ENCODE measurements at places on chromosomes 12 and 14.

GRCh38 chr14:78610994-78611393 lies 440.8 kb downstream of the NRXN3 start:
- no peak for DNase-seq

DNA sequence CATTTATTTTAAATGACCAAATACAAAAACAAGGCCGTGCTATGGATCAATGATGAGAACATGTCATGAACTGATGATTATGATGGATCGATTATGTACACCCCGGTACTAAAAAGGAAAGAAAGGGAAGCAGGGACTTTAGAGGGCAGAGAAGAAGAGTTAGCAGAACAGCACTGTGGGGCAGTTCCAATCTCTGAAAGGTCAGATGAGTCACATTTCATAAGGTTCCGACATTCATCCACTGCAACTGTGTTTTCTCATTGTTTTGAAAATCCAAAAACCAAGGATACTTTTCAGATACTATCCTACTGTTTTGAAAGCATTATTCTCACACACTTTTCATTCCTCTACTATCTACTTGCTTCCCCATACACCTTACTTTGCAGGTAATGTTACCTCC lies 169.3 kb downstream of the STXBP6 start:
- no peak for DNase-seq

DNA sequence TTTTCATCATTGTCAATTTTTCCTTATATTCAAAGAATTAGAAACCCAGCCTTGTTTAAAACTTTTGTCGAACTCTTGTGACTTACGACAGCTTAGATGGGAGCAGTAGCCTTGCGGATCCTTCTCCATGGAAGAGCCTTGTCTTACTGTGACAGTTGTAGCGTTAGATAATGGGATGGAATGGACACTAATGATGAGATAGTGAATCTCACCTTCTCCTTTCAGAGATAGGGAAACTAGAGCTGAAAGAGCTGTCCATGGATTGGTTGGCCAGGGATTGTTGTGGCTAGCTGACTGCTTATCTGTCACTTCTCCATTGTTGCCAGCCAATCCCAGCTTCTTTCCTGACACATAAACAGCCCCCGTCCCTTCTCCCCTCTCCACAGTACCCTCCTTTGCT lies 59.4 kb downstream of the BHLHE41 start:
- no peak for DNase-seq

DNA sequence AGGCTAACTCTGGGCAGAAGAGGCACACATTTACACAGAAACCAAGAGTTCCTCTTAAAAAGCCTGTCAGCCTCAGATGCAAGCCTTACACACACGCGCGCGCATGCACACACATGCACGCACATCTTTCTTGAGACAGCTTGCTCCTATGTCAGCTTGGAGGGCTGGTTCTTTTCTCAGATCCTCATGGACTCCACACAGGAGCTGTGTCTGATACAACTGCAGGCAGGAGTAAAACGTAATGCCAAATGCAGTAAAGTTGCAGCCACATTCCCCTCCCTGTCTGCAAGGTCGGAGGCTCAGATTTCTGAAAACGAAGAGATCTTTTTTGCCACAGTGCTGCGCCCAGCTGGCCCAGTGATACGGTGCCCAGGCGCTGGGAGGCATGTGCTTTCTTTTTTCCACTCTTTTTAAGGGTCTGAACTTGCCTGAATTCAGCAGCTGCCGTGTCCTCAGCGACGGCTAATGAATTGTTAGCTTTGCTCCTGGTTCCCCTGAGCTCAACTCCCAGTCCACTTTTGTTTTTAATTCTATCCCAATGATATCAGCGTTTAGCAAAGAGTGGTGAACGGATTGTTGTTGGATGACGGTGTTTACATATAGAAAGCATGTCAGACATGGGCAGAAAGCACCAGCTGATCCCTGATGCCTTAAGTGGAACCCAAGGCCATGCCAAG lies 72.9 kb upstream of the FOXN3 start:
- DNase-seq = peak; percentile 35

DNA sequence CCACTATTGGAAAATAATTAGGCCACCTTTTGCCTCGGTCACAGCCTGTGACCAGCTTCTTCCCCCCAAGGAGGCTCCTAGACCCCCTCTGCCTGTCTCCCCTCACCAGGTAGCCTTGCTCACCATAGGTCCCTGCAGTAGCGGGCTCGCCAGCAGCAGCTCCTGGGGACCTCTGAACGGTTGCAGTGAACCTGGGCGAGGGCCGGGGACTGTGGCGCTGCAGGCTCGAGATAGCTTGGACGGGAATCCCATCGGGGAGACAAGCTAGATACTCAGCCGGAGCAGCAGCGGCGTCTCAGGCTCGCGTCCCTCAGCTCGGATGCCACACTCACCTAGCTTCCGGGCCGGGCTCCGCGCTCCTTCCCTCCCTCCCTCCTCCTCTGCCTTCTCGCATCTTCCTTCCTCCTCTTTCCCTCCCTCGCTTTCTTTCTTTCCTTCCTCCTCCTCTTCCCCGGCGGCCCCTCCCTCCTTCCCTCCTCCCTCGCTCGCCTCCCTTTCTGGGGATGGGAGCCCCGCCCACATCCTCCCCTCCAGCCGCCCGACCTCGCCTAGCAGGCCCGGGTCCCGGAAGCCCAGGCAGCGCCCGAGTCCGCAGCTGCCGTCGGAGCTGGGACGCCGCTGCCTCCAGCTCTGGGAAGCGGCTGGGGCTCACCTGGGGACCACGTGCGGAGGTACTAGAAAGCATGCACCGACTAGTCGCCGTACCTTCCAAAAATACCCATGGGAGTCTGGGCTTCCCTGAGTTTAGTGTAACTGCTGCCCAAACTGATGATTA lies at the start of gene BMP4:
Gene BMP4, minus strand, starts transcription at position 399 of the 775 bp plus-strand sequence. CDS start 4,603 bp downstream, outside the sequence.
- no peak for DNase-seq

DNA sequence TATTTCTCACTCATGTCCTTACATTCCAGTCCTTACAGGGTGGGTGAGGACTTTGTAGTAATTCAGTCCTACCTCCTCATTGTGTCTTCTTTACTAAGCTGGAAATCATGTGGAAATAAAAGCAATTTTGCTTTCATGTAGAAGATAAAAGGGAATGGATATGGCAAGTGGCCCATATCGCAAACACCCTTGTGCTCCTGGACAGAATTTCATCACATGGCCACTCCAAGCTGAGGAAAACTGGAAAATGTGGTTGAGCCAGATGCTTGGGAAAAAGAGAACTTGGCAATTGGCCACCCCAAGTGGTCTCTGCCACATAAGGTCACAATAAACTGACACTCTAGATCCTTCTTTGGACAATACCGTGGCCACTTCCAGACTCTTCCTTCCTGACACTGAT lies 64.2 kb upstream of the IFNG-AS1 start:
- no peak for DNase-seq

- DNase-seq = peak; percentile 5
Observed at GRCh38 chr14:71749613-71750238, 182.5 kb upstream of the RGS6 start.

GRCh38 chr12:66062290-66062625 lies 68.3 kb downstream of the LLPH start:
- DNase-seq = no peak

GRCh38 chr12:124713041-124713435 lies 145.6 kb upstream of the NCOR2 start:
- peak; percentile 92 for DNase-seq

- DNase-seq = no peak
Observed at GRCh38 chr14:61630399-61631044, 64.8 kb upstream of the HIF1A start.

- DNase-seq = no peak
Observed at GRCh38 chr12:71158361-71158882, 623 bp upstream of the TSPAN8 start.

- no peak for DNase-seq
Observed at GRCh38 chr12:74801625-74802024, 264.0 kb downstream of the ATXN7L3B start.

GRCh38 chr12:50317203-50317602 lies 33.9 kb upstream of the LIMA1 start:
- DNase-seq = no peak

DNA sequence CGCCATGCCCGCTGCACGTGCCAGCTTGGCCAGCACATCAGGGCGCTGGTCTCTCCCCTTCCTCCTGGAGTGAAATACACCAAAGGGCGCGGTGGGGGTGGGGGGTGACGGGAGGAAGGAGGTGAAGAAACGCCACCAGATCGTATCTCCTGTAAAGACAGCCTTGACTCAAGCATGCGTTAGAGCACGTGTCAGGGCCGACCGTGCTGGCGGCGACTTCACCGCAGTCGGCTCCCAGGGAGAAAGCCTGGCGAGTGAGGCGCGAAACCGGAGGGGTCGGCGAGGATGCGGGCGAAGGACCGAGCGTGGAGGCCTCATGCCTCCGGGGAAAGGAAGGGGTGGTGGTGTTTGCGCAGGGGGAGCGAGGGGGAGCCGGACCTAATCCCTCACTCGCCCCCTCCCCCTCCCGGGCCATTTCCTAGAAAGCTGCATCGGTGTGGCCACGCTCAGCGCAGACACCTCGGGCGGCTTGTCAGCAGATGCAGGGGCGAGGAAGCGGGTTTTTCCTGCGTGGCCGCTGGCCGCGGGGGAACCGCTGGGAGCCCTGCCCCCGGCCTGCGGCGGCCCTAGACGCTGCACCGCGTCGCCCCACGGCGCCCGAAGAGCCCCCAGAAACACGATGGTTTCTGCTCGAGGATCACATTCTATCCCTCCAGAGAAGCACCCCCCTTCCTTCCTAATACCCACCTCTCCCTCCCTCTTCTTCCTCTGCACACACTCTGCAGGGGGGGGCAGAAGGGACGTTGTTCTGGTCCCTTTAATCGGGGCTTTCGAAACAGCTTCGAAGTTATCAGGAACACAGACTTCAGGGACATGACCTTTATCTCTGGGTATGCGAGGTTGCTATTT lies 914 bp upstream of the CCND2 start:
- no peak for DNase-seq

- no peak for DNase-seq
Observed at GRCh38 chr12:19282133-19282699, 152.7 kb downstream of the PLEKHA5 start.

- no peak for DNase-seq
Observed at GRCh38 chr14:54927551-54927950, 24.9 kb upstream of the GCH1 start.

DNA sequence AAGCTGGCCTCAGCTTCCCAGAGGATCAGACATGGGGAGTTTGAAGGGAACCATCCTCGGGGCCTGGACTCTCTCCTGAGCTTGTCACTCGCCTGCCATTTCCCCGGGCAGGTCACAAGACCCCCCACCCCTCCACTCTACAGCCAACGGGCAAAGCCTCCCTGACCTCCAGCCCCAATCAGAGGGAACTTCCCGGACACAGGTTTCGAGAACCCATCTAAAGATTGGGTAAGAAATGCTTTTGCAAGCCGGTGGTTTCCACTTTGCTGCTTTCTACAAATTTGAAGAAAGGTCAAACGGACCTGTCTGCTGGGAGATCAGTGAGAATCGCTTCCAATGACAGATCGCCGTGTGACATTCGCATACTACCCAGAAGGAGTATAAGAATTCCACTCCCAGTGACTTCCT lies 89.6 kb downstream of the SCARB1 start:
- peak; percentile 92 for DNase-seq

DNA sequence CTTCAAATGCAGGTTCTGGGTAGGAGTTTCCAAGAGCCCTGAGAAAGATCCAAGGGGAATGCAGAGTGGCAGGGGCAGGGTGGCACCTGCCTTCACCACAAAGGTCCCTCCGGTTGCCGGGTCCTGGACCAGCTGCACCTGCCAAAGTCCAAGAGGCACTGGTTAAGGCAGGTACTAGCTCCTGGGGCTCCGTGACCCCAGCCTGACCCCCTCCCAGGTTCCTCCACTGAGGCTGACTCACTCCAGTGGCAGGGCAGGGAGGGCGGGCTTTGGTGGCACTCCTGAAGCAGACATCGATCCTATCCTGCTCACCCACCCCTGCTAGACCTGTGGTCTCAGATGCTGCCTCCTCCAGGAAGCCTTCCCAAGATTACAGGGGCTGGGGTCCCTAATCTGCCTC lies 11.4 kb downstream of the RPS6KL1 start:
- no peak for DNase-seq

- DNase-seq = no peak
Observed at GRCh38 chr12:51324953-51325352, 979 bp upstream of the BIN2 start.

GRCh38 chr14:90611936-90612335 lies 204.3 kb downstream of the TTC7B start:
- no peak for DNase-seq

- no peak for DNase-seq
Observed at GRCh38 chr14:33655421-33655820, 295.5 kb downstream of the EGLN3 start.

GRCh38 chr14:91115986-91116770 lies 2.3 kb downstream of the DGLUCY start:
- DNase-seq = peak; percentile 30

DNA sequence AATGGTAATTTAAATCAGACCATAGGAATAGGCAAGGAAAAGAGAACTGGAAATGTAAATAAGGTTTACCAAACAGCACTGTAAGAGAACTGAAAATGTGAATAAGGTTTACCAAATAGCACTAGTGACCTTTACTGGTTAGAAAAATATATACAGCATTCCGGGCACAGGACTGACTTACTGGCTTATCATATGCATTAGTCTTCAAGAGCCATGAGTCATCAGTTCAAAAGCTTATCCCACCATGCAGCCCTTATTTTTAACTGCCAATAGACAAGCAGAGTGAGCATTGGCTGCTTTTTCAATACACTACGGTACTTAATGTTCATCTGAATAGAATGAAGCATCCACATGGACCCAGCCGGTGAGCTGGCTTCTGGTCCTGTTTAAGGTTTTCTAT lies 13.0 kb upstream of the NELL2 start:
- DNase-seq = no peak

GRCh38 chr12:27971121-27971489 lies 1.4 kb downstream of the PTHLH start:
- DNase-seq = no peak

- DNase-seq = no peak
Observed at GRCh38 chr12:85509081-85509856, 229.2 kb downstream of the ALX1 start.

DNA sequence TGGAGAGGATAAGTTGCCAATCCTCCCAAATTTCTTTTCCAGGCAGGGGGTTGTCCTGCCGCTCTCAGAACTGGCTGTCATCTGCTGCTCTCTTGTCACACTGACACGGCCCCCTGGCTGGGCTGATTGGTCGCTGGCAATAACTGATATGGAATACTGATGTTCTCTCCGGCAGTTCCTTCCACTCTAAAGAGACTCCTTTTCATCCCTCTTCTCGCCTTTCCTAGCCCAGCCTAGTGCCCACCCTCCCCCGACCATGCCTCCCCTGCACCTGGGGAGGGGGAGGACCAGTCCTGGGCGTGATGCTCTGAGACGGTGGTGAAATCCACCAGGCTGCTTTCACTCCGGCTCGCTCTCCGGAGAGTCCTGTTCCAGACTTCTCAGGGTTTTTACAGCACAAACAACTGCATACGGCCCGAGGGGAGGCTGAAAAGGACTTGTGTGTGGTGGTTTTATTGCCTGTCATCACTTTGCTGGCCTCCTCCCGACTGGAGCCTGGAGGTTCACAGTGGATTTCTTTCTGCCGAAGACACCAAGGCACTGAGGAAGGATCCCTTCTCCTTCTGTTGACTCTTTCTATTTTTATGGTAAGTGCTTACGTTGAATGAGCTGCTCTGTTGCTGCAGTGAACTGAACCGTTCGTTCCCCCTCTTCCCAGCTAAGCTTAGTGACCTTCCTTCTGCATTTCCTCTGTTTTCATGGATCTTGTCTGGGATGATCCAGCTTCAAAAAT lies at the start of gene ANO4:
Gene ANO4, plus strand, starts transcription at position 336 of the 733 bp plus-strand sequence. CDS start 107,010 bp downstream, outside the sequence.
- DNase-seq = no peak
